ENCODE measurements at places on chromosomes 12 and 14.

DNA sequence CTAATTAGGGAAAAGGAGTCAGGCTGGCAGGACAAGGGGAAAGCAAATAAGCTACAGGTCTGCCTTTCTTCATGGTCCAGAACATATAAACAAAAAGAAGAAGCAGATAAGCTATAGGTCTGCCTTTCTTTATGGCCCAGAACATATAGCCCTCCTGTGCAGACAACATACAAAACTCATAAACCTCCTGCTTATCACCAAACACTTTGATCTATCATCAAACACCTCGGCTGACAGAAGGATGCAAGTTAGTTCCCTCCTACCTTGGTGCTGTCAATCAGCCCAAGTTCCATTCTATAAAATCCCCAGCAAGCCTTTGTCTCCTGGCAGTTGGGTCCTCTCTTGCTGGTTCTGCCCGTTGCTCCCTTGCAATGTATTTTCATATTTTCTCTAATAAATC is 23.2 kb downstream of the AMN1 start:
- DNase-seq: no peak

GRCh38 chr12:49296034-49296835 is 1.3 kb downstream of the PRPH start:
- DNase-seq: peak; percentile 70

DNA sequence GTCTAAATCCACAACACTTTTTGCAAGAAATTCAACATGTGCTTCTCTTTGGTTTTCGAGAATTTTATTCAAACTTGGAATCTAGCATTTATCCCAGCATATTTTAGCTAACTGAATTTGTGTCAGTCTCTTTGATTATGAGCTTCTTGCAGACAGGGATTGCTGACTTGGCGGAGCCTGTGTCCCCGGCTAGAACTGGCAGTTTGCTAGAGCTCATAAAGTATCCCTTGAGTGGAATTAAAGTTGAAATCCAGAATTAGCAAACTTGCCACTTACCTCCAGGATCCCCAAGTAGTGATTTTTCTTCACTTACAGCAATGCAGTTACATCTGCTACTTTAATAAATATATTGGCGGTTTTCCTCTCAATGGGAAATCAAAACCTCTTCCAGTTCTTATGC is 306.9 kb downstream of the AACS start:
- no peak for DNase-seq

GRCh38 chr12:110047297-110047940 is 903 bp downstream of the C12orf76 start:
- no peak for DNase-seq

- no peak for DNase-seq
Measured at GRCh38 chr12:114245555-114245954, 160.4 kb downstream of the TBX5 start.
